CD14-positive monocyte (primary cell): ENCODE measurements at places on chromosomes 6 and 20. TPM values are rescaled to one million over a fixed set of nuclear protein-coding genes. Genes with fewer than 3 reads are reported as not detected.

DNA sequence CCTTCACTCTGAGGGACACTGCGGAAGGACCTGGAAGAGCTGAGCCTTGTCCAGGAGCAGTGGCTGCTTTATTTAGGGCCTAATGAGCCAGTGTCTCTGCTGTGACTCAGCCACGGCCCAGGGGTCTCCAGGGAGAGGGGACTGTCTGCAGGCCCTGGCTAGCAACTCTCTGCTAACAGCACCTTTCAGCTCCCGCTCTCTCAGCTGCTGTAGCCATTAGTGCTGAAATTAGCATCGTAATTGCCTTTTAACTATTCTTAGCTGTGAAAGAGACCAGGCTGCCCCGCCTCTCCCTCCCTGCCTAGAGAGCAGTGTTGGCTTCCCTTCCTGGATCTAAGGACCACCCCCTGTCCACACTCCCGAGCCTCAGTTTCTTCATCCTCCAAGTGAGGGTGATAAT, 53.1 kb upstream of the SLC32A1 start:
- no peak overlapping the region for H3K27ac ChIP-seq
- H3K36me3 ChIP-seq: no peaks in the 10 kb centered on the region
- no peak overlapping the region for H3K4me3 ChIP-seq

GRCh38 chr6:29667158-29667557, 10.3 kb downstream of the MOG start:
- no peak overlapping the region for H3K4me3 ChIP-seq
- DNase-seq: no peak
- H3K4me1 ChIP-seq: no peaks in the 10 kb centered on the region
- no peaks in the 10 kb centered on the region for H3K27me3 ChIP-seq
- H3K27ac ChIP-seq: no peak overlapping the region

DNA sequence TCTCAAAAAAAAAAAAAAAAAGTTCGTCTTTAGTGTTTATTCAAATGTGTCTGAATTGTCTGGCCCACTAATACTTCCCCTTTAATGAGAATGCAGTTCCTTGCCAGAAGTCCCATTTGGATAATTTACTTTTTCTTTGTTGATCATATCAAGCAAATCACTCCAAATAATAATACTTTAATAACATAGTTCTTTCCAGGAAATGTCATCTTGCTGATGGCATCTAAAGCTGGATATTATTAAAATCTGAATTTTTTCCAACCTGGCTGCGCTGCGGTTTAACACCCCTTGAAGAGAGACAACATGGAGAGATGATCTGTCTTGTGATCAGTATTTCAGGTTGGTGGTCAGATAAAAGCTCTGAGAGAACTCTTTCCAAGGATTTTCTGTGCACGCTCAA, 111.2 kb upstream of the CNKSR3 start:
- DNase-seq: no peak
- H3K36me3 ChIP-seq: no peaks in the 10 kb centered on the region
- H3K27me3 ChIP-seq: no peaks in the 10 kb centered on the region
- no peaks in the 10 kb centered on the region for H3K4me1 ChIP-seq
- no peak overlapping the region for H3K4me3 ChIP-seq
- no peak overlapping the region for H3K27ac ChIP-seq

- H3K4me1 ChIP-seq: no peaks in the 10 kb centered on the region
- no peaks in the 10 kb centered on the region for H3K36me3 ChIP-seq
- DNase-seq: no peak
- no peaks in the 10 kb centered on the region for H3K27me3 ChIP-seq
- no peak overlapping the region for H3K4me3 ChIP-seq
Observed at GRCh38 chr6:12801141-12801540, 84.6 kb downstream of the PHACTR1 start.

DNA sequence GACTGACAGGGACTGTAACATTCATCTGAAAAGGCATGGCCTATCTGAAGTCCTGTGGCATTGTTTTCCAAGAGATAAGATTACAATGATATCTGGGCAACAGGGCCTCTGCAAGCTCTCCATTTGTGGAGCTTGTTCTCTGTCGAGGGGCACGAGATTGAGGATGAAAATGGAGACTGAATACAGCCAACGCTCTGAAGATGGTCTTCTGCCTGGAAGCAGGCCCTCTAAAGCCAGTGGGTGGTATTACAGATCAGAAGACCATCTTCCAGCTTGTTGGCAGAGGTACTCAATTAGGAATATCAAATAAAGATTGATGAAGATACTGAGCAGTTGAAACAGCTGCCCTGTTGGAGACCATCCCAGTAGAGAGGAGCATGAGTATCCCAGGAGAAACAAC, 288.2 kb downstream of the CENPW start:
- no peak for DNase-seq
- no peaks in the 10 kb centered on the region for H3K36me3 ChIP-seq
- no peak overlapping the region for H3K27ac ChIP-seq
- no peak overlapping the region for H3K4me3 ChIP-seq

Gene KHDC1
- 0.13 TPM in 2 replicates for polyA plus RNA-seq

Gene FAM83C
- polyA plus RNA-seq: not detected

Gene TREM2
- 0.78 TPM for polyA plus RNA-seq
